ENCODE measurements at places on chromosomes 3 and 15.

- DNase-seq: no peak
Measured at GRCh38 chr3:115487968-115488367, 135.3 kb upstream of the GAP43 start.

DNA sequence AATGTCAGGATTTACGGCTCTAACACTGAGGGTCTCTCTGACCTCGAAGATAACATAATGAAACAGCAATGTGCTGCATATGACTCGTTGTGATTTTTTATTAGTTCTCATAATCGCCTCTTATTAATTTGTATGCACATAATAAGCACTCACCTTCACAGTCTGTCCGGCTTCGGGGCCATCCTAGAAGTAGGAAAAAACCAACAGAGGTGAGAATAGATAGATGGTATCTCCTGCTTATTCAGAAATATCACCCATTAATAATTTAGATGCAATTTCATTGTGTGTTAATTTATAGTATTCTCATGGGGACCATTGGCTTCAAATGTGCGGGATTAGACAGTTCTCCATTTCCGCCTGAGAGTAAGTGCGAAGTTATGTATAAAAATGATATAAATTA lies 961.4 kb upstream of the CFAP20DC start:
- no peak for DNase-seq

GRCh38 chr15:58441376-58442070 lies 9.7 kb downstream of the LIPC start:
- DNase-seq: peak; percentile 82

GRCh38 chr15:38885001-38885400 lies 320.4 kb upstream of the RASGRP1 start:
- no peak for DNase-seq

- DNase-seq: no peak
Measured at GRCh38 chr3:135237371-135238143, 442.5 kb downstream of the EPHB1 start.

DNA sequence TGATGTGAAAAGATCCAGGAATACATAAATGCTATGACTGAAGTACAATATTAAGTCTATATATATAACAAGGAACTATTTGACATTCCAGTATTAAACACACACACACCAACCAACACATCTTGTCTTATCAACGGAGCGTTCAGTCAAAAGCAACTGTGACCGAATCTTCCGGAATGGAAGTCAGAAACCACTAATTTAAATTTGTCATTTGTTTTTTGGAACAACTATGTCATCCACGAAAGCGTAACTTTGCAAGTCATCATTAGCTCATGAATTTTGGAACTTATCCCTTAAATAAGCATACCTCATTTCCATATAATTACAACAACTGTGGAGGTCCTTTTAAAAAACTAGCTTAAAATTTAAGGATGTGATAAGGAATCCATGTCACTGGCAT lies 5.0 kb downstream of the ZNF385D start:
- DNase-seq: no peak

DNA sequence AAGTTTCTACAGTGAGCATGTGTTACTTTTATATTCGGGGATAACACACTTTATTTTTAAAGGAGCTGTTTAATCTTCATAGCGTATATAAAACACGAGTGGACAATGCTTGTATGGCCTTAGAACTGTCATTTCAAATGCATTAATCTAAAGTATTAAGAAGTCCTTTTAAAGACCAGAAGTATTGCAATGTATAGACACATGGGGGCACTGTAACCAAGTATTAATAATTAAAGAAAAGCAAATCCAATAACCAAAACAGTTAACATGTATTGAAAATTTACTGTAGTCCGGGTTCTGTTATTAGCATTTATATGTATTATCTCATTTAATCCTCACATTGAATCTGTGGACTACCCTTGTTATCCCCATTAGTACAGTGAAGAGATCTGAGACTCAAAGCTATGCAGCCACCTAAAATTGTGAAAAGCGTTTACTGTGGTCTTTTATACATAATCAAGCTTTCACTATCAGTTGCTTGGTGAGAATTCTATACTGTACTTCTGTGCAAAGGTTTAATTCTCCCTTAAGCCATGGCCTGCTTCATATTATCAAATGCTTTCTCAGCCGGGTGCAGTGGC lies 10.1 kb downstream of the ARL14 start:
- peak; percentile 30 for DNase-seq

DNA sequence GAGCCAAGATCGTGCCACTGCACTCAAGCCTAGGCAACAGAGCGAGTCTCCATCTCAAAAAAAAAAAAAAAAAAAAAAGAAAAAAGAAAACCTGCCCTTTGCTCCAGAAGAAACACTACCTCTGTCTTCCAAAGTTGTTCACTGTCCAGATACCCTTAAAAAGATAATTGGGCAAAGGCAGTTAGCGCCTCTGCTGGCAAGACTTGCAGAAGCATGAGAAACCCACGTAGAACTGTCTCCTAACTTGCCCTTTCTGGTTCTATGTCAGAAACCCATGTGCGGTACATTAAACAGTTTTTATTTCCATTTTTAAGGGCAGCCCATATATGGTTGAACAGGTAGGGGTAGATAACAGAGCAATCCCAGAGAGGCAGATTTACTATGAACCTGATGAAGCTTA lies 1026.4 kb downstream of the ROBO2 start:
- no peak for DNase-seq

GRCh38 chr15:96053781-96054428 lies 276.6 kb upstream of the NR2F2 start:
- DNase-seq: peak; percentile 44

- DNase-seq: peak; percentile 85
Measured at GRCh38 chr3:169044331-169045113, 619.0 kb downstream of the MECOM start.

GRCh38 chr3:11335056-11335608 lies 62.9 kb downstream of the ATG7 start:
- peak; percentile 72 for DNase-seq

DNA sequence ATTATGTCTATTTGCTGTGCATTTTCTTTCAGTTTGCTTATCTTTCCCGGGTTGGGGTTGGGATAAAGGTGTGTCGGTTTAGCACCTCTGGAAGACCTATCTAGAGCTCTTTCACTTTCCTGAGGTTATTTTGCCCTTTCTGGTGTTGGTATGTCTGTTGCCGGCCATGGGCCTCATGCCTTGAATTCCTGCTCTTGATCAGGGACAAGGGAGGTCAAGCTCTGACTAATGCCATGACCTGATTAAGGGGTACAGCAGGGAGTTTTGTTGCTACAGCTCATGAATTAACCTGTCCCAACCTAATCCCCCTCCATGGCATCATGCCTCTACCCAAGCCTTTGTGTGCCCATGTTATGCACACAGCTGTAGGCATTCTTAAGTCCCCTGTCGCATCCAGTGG lies 70.5 kb upstream of the GOLGA6B start:
- DNase-seq: no peak

- DNase-seq: no peak
Measured at GRCh38 chr3:42424911-42425310, 14.5 kb upstream of the LYZL4 start.

GRCh38 chr3:171776411-171776810 lies 33.9 kb downstream of the PLD1 start:
- no peak for DNase-seq

DNA sequence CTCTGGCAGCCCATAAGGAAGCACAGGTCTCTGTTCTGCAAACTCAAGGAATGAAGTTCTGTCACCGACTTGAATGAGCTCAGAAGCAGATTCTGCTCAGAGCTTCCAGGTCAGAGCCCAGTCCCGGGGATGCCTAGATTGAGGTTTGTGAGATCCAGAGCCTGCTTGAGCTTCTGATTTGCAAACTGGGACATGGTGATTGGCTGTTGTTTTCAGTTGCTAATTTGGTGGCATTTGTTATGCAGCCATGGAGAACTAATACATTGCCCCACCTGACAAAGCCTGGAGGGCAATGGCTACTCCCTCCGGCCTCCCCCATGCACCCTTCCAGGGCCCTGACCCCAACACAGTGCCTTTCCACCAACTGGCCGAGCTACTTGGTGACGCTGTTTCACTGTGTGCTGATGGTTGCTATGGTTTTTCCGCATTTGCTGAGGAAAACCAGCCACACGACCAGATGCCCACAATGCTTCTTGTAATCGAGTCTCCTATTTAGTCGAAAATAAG lies 379.5 kb upstream of the ATP10A start:
- no peak for DNase-seq

DNA sequence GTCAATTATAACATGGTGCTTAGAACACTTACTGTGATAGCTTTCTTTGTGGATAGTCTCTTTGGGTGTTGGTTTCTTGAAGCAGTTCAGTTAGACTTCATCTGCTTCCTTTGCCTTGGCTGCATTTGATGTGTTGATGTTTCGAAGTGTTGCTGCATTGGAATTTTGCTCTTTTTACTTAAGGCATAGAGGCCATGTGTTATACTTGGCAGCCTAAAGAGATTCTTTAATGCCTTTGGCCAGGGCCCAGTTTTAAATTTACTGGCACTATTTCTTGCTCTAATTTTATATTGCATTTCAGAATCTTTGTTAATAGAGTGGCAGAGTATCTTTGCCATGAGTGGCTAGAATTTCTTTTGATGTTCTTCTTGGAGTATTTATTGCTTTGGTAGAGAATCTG lies 21.2 kb downstream of the NR1D2 start:
- DNase-seq: no peak

- DNase-seq: no peak
Measured at GRCh38 chr3:111784001-111784400, 75.1 kb upstream of the PHLDB2 start.

Measured in epithelial cell of esophagus (primary cell).